ENCODE measurements at places on chromosomes 1 and 21. TPM values are rescaled to one million over a fixed set of nuclear protein-coding genes. Genes with fewer than 3 reads are reported as not detected.

DNA sequence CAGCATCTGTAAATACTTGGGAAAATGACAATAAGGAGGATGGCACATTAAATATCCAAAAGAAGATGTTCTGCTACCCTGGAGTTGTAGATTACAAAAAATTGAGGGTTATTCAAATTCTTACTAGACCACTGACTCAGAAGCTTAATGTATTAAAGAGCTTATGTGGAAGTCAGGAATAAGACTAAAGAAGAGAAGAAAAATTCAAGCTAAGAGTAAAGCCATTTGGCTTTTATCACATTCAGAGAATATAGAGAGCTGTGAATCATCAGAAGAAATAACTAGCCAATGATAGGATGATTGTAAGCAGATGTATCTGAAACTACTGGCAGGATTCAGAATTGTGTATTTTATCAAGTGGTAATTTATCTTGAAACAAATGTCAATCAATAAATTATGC lies 237.0 kb downstream of the TBX15 start:
- H3K27ac ChIP-seq: no peak overlapping the region
- no peaks in the 10 kb centered on the region for H3K27me3 ChIP-seq
- no peak for DNase-seq
- H3K36me3 ChIP-seq: no peaks in the 10 kb centered on the region

DNA sequence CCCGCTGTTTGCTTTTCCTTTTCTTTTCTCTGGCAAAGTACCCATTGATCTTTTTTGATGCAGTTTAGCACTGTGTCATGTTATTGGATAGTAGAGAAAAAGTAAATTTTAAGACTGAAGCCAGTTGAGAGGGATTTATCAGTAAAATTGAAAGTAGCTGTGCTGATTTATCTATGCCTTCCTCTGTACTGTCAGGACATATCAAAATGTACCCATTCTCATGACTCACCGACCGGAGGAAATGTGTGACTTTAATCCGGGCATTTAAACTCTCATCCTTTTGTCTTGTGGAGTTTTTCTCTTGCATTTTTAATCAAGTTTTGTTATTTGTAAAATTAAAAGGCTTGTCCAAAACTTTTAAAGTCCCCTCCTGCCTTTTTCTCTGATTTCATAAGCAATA lies 276.6 kb upstream of the FMN2 start:
- no peak for DNase-seq
- no peaks in the 10 kb centered on the region for H3K27me3 ChIP-seq
- no peak overlapping the region for H3K4me3 ChIP-seq
- no peak overlapping the region for H3K27ac ChIP-seq
- H3K4me1 ChIP-seq: no peaks in the 10 kb centered on the region

GRCh38 chr1:16009678-16010077 lies 5.6 kb downstream of the SRARP start:
- peaks cover 26% of the 10 kb centered on the region for H3K4me1 ChIP-seq
- H3K4me3 ChIP-seq: no peak overlapping the region
- H3K36me3 ChIP-seq: no peaks in the 10 kb centered on the region

DNA sequence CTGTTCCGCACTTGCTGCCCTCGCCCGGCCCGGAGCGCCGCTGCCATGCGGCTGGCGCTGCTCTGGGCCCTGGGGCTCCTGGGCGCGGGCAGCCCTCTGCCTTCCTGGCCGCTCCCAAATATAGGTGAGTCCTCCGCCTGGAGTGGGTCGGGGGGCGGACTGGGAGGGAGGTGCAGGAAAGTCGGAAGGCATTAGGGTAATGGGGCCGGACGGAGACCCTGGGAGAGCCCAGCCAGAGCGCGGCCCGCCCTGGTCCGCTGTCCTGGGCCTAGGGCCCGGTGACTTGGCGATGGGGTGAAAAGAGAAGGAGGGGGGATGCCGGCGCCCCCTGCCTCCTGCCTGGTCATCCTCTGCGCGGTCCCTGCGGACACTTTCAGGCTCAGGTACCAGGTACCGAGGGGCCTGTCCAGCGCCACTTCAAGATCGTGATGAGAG lies 243 bp downstream of the ADAM15 start:
- no peak for DNase-seq
- no peaks in the 10 kb centered on the region for H3K36me3 ChIP-seq
- no peaks in the 10 kb centered on the region for H3K27me3 ChIP-seq
- peak overlapping the region; percentile 84 for H3K27ac ChIP-seq
- H3K4me3 ChIP-seq: peak overlapping the region; percentile 32

EPHA2 gene
- 19.5 TPM for total RNA-seq

GRCh38 chr1:180291004-180291403 lies 60.9 kb downstream of the LHX4 start:
- H3K27ac ChIP-seq: no peak overlapping the region
- no peak overlapping the region for H3K4me3 ChIP-seq
